Stimulated activated CD4-positive, alpha-beta T cell treated with anti-CD3 and anti-CD28 coated beads, TNF-alpha, amount 100 ng/mL, for 4 hours (primary cell): ENCODE measurements at places on chromosomes 3 and 15.

GRCh38 chr15:38117781-38118180 is 134.9 kb upstream of the SPRED1 start:
- DNase-seq, result no peak

GRCh38 chr3:4672725-4673275 is 179.7 kb downstream of the ITPR1 start:
- DNase-seq, result no peak

DNA sequence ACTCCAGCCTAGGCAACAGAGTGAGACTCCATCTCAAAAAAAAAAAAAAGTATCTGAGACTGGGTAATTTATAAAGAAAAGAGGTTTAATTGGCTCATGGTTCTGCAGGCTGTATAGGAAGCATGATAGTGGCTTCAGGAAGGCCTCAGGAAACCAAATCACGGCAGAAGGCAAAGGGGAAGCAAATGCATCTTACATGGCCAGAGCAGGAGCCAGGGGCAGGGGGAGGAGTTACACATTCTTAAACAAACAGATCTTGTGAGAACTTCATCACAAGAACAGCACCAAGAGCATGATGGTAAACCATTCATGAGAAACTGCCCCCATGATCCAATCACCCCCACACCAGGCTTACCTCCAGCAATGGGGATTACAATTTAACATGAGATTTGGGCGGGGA is 37.2 kb downstream of the ACAP2 start:
- no peak for DNase-seq

DNA sequence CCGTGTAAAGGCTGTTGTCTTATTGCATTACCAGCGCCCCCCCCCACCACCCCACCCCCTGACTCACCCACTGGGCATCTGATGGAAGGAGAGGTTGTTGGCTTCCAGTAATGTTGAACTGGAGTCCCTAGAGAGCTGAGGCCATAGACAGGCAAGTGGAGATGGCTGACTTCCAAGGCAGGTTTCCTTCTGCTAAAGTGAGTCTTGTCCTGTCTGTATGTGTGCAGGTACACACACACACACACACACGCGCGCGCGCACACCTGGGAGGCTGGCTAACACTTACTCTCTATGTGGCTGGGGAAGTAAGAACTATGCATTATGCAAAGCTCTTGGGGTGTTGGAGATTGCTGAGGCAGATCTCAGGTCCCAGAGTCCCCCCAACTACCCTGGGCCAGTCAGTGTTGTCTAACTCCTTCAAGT is 1.6 kb upstream of the KY start:
- no peak for DNase-seq

- DNase-seq, result no peak
These were observed 63.7 kb downstream of the SRGAP3 start for GRCh38 chr3:9185701-9186100.

GRCh38 chr3:176950743-176951142 is 246.5 kb downstream of the TBL1XR1 start:
- DNase-seq, result no peak

DNA sequence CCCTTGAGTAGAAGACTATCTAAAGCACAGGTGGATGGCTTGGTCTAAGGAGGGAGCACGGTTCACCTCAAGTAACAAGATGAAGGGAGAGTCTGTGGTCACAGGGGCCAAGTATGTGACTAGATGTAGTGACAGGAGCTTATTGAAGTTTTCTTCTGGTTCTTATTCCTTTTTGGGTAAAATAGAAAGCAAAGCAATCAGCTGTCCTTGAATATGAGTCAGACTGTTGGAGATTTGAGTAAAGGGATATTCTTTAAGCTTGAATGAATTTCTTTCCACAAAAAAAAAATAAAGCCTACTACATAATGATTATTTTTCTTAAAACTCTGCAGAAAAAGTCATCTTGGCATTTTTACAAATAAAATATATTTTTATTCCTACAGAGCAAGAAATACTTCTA is 1.5 kb upstream of the CNTN6 start:
- no peak for DNase-seq

DNA sequence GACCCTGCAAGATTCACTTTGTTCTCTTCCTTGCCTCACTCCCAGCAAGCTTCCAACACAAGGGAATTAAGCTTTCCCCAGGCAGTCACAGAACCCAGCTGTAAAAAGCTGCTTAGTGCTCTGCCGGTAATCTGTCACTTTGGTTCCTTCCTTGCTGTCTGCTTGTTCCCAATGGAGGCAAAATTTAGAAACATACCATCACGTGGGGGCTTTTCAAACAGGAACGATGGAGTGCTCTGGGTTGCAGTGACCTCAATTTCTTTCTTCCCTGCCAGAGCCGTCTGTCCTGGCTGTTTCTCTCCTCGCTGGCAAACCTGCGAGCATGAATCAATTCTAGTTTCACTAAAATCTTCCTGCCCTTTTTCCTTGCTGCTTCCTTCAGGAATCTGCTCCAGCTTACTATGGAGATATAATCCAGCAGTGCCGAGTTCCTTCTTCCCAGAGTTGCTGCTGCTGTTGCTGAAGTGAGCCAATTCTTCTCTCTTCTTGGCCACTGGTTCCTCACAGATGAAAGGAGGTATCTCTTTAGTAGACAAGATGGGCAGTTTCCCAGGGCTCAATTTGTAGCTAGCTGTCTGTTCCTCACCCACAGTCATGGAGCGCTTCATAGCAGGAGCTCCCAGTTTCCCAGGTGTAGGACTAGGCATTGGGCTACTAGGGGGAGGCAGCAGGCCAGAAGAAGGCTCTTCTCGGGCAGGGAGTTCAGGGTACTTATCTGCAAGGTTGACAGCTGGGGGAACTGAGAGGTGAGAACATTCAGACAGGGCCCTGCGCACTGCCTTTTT is 88.1 kb downstream of the DHX30 start:
- DNase-seq, result no peak

DNA sequence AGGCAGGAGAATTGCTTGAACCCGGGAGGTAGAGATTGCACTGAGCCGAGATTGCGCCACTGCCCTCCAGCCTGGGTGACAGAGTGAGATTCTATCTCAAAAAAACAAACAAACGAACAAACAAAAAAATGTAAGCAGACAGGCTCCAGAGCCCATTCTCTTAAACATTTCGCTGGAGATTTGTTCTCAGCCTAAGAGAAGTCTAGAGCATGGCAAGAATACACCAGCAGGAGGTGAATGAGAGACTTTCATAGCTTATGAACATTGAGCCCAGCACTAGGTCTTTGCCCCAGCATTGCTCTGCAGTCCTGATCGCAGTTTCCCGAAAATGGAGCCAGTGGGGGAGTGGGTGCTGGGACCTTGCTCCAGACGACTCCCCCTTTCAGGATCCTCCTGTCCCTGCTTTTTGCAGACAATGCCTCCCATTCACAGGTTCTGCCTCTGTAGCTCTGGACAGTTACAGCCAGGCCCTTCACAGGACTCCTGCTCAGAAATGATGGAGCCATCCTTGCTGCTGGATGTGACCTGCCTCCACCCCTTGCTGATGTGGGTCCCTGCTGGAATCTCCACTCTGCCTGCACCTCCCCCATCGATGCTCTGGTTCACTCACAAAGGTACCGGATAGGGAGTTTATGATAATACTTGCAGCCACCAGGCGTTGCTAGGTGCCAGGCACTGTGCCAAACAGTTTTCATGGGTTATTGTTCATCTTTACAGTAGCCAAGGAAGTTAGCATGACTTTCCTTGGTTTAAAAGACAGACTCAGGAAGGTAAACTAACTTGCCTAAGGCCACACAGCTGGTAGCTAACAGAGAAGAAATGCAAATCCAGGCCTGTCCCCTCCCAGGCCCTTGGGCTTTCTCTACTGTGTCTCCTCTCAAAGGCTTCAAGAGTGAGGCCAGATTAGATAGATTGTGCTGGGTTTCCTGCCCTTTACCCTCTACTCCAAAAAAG is 329.7 kb upstream of the TLE3 start:
- DNase-seq, result no peak

- DNase-seq, result no peak
These were observed 23.9 kb upstream of the AP4E1 start for GRCh38 chr15:50884540-50884939.

DNA sequence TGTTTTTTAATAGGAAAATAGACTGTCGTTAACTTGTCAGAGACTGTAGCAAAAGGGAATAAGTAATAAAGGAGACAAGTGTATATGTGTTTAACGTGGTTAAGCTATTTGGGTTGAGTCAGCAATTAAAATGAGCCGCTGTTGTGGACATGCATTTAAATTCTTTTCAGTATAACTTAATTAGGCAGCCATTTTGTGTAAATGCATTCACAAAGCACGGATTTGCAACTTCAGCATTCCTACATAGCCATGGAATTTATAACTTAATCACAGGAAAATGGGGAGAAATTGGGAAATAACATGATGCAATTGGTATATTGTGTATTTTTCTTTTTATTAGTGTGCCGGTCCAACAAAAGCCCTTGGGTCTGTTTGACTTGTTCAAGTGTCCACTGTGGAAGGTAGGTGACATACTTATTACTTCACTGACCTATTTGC is 27.9 kb downstream of the USP3 start:
- DNase-seq, result no peak

GRCh38 chr3:72288955-72289691 is 504.2 kb upstream of the PROK2 start:
- DNase-seq, result no peak

GRCh38 chr3:25421747-25422146 is 6.3 kb upstream of the RARB start:
- DNase-seq, result no peak

DNA sequence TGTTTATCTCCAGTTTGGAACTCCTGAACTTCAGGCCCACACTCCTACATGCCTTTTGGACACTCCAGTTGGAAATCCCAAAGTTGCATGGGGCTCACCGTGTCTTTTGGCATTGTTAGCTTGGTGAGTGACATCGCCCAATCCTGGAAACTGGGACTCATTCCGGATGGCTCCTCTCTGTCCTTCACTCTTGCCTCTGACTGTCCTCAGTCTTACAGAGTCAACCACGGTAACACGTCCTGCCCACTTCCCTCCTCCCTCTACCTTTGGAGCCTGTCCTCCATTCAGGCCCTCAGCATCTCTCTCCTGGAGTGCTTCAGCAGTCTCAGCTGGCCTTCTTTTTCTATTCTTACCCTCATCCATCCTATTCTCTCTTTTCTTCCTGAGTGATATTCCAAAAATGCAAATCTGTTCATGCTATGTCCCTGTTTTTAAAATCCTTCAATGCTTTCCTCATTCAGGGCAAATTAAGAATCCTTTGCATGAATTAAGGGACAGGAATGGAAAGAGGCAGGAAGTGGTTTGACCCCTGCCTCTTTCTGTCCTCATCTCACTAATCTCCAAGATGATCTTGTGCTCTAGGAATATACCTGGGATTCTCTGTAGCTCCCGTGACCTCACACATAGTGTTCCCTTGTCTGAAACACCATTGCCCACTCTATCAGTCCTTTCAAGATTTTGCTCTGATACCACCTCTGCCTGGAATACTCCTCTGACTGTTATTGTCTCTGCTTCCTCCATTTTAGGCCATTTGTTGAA is 42.5 kb downstream of the LPP start:
- no peak for DNase-seq

GRCh38 chr3:151372063-151372820 is 12.3 kb downstream of the P2RY12 start:
- no peak for DNase-seq

GRCh38 chr15:40344217-40344616 is 3.5 kb upstream of the CCDC9B start:
- DNase-seq, result no peak

DNA sequence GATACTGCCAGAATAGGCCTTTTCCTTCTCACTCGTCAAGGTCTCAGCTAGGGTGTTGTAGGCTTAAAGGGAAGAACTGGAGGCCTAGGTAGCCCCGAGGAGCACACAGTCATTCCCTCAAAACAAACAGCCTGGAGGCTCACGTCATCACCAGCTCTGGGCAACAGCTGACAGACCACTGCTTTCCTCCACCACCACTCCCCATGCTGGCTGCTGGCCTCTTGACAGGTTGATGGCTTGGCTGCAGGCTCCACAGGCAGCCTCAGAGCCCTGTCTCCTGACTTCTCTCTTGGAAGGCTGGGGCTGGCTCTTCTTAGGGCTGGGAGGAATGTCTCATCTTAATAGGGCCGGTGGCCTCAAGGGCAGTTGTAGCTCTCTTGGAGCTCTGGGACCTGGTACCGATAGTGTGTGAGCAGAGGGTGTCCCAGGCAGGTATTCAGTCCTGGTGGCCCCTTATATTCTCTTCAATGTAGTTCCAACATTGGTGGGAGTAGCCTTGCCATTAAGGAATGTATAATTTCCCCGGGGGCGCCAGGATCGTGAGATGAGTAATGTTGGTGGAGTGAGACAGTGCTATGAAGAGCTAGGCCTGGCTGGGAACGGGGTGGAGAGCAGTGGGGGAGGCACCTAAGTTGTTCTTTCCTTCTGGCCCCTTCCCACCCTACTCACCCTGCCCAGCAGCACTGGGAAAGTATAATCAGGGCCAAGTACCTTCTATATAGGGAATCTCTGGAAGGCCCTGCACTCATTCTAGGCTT is 6.1 kb upstream of the AP2M1 start:
- no peak for DNase-seq

DNA sequence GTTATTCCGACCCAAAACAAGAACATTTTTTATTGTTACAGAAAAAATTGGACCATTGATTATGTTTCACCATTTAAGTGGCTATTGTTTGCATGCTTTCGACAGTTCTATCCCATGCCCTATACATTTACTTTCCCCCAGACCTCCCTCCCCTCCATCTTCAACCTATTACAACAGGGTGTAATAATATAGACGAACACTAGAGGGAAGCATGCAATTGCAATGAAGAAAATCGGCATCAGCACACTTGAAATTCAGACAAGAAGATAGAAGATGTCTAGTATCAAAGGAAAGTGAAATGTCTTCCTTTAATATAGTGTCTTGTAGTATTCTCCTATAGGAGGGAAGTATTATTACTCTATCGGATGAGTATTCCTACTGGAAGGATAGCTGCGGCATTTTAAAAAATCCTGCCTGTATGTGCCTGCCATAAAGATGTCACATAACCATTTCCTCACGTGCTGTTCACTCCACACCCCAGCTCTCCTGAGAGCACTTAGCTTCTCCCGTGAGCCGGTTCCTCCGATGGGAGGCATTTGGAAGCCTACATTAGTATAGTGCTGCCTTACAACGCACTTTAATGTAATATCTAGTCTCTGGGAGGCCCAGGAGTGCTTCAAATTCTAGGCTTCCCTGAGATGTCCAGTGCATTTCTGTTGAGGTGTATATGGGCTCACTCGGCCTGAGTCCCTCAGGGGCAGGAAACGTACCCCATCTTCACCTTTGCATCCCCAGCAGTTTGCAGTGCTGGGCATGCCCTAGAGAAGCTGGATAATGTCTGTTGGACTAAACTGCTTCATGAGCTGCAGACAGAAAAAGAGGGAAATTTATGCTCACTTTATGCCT is 17.8 kb upstream of the ERICH6 start:
- DNase-seq, result no peak

- DNase-seq, result no peak
These were observed 19.2 kb downstream of the ZIC1 start for GRCh38 chr3:147428326-147428725.

- DNase-seq, result no peak
These were observed 35.9 kb upstream of the DNAJC13 start for GRCh38 chr3:132381348-132381944.

DNA sequence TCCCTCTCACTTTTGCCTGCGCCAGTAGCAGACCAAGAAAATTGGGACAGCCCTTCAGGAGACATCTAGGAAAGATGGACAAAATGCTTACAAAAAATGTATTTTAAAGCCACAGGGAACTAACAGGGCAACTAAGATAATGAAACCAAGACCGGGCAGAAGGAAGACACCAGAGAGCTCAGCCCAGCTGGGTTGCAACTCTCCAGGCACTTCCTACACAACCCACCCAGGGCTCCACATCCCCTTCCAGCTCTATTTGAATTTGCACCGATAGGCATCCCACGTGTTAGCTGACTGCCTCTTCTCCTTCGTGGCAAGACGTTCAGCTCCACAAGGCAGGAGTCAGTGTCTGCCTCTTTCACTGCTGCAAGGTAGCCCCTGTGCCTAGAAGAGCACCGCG is 6.6 kb upstream of the ATP10A start:
- DNase-seq, result no peak

- DNase-seq, result no peak
These were observed 19.5 kb downstream of the TRAK1 start for GRCh38 chr3:42110631-42111030.
